Type B pancreatic cell (in vitro differentiated cells): ENCODE measurements at places on chromosomes 4 and X.

- no peak for DNase-seq
Measured at GRCh38 chr4:83885256-83886182, 349.6 kb downstream of the GPAT3 start.

- DNase-seq, result no peak
Measured at GRCh38 chr4:39714166-39714565, 16.2 kb downstream of the UBE2K start.

- DNase-seq, result no peak
Measured at GRCh38 chr4:169122422-169122821, 112.4 kb upstream of the CBR4 start.

DNA sequence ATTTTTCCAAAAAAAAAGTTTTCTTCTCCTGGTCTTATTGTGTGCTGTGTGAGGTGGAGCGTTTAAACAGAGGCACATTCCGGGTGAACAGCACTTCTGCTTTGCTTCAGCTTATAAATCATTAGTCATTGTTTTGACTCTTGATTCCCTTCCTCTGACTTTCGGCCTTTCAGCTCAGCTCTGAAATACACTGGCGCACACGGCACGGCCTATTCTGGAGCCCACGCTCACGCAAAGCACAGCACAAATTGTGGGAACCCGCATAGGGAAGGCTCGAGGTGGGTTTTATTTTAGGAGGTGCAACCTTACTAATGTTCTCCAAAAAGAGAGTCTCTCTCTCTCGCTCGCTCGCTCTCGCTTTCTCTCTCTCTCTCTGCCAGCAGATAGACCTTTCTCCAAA is 4.0 kb downstream of the POU3F4 start:
- DNase-seq, result no peak

GRCh38 chr4:36392024-36392423 is 110.6 kb downstream of the DTHD1 start:
- no peak for DNase-seq

GRCh38 chrX:24245202-24245601 is 68.7 kb downstream of the SUPT20HL2 start:
- DNase-seq, result no peak

DNA sequence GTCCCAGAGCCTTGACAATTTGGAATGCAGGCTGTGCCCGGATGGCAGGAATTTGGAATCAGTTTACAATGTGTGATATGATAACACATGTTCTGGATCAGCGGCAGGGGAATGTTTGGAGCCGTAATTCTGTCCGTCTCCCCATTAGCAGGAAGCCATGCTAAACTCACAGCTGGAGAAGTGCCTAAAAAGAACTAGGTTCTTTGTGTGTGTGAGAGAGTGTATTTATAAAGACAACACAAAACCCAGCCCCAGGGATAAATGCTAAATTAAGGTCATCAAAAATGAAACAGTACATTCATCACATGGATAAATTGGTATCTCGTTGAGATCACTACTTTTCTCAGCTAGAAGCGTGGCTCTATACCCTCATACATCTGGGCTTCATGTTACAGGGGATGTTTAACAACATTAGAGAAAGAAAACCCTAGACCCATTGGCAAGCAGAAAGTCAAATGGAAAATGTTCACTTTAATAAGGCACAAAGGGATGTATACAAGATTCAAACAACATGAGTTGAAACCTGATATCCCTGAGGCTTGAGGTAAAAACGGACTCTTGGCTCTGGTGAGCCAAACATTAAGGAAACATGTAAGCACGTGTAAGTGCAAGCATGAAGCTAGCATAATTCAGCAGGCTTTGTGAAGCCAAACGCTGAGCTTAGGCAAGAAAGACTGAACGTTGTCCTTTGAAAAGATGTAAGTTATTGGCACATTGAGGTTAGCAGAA is 18.0 kb upstream of the TMEM131L start:
- DNase-seq, result no peak

GRCh38 chrX:69741721-69742120 is 125.8 kb downstream of the EDA start:
- no peak for DNase-seq

- no peak for DNase-seq
Measured at GRCh38 chr4:67437974-67438713, 107.2 kb downstream of the CENPC start.
